Skeletal muscle tissue (tissue), 5 donors: ENCODE measurements at places on chromosomes 11 and 22. TPM values are rescaled to one million over a fixed set of nuclear protein-coding genes. Genes with fewer than 3 reads are reported as not detected.

The P4HA3 gene
- total RNA-seq = 0.52 TPM

The TREH gene
- total RNA-seq = 0.52 TPM

The OR56A3 gene
- not detected for total RNA-seq

The DNAJB13 gene
- total RNA-seq = not detected

The OR52E8 gene
- not detected for total RNA-seq

The NCAPH2 gene
- 34.4 TPM for total RNA-seq

The PDGFD gene
- total RNA-seq = 24.0 TPM

The OSM gene
- 0.52 TPM for total RNA-seq

The AQP11 gene
- 0.52 TPM for total RNA-seq

The SCN4B gene
- total RNA-seq = 2.1 TPM

The NCAM1 gene
- 63.7 TPM for total RNA-seq

The MMP7 gene
- total RNA-seq = not detected

The PGA4 gene
- total RNA-seq = 3.7 TPM

The ROBO3 gene
- 12.0 TPM for total RNA-seq

The SCN2B gene
- total RNA-seq = 2.1 TPM

The OR5P2 gene
- total RNA-seq = not detected

The OR51E1 gene
- 4.2 TPM for total RNA-seq

The SHISAL1 gene
- 7.3 TPM for total RNA-seq

The WBP2NL gene
- 1.6 TPM for total RNA-seq

The GGTLC3 gene
- total RNA-seq = not detected

The PATE2 gene
- total RNA-seq = not detected

The LARGE2 gene
- total RNA-seq = not detected

The TPH1 gene
- under 0.01 TPM for total RNA-seq

The OR5T1 gene
- not detected for total RNA-seq

The AIFM3 gene
- total RNA-seq = under 0.01 TPM

The MGAT3 gene
- 2.1 TPM for total RNA-seq

The CCS gene
- 27.7 TPM for total RNA-seq

The ANO9 gene
- total RNA-seq = not detected

The RBMXL2 gene
- not detected for total RNA-seq

The CTSW gene
- 1.0 TPM for total RNA-seq

The ACR gene
- 0.52 TPM for total RNA-seq

The RIC3 gene
- total RNA-seq = 0.52 TPM

The MPEG1 gene
- 11.0 TPM for total RNA-seq

The TIGD3 gene
- not detected for total RNA-seq

The C11orf91 gene
- total RNA-seq = not detected

The OR1S1 gene
- 0.52 TPM for total RNA-seq

The SEPTIN5 gene
- total RNA-seq = 28.7 TPM

The MTFP1 gene
- total RNA-seq = 6.8 TPM

The PARVG gene
- total RNA-seq = 3.1 TPM

The C11orf42 gene
- not detected for total RNA-seq

The TMPRSS6 gene
- not detected for total RNA-seq

The FRMD8 gene
- total RNA-seq = 8.4 TPM

The ESAM gene
- total RNA-seq = 9.4 TPM

The APOA4 gene
- total RNA-seq = 0.52 TPM

The OR8D1 gene
- total RNA-seq = under 0.01 TPM

The DGCR6 gene
- total RNA-seq = 26.1 TPM
